Stimulated activated memory B cell treated with anti-CD40 and anti-IgM and Interleukin-4, amounts not matched to agents 10 μg/mL and 1 μg/mL and 100 μg/mL, for 72 hours (primary cell): ENCODE measurements at places on chromosomes 6 and 20.

GRCh38 chr20:26167499-26167898 lies 470.8 kb upstream of the ZNF337 start:
- no peak for ATAC-seq

GRCh38 chr20:49478754-49479689 lies 3.4 kb downstream of the KCNB1 start:
- ATAC-seq, result no peak

GRCh38 chr6:6217855-6218758 lies 102.4 kb downstream of the F13A1 start:
- peak; percentile 31 for ATAC-seq

DNA sequence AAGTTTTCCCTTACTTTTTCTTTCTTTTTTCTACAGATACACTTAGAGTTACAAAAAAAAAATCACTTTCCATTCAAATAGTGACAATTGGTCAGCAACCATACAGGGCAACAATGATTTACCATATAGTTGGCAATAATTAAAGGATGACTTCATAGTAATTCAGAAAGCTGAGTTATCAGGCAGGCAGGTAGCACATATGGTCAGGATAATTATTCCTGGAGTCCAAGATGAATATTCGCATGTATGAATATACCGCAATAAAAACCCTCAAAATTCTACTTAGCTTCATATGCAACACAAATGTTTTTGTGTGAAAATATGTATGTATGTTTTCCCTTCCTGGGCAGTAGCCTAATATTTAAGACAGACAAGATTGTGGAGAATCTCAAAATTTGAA lies 34.5 kb downstream of the COL19A1 start:
- no peak for ATAC-seq

DNA sequence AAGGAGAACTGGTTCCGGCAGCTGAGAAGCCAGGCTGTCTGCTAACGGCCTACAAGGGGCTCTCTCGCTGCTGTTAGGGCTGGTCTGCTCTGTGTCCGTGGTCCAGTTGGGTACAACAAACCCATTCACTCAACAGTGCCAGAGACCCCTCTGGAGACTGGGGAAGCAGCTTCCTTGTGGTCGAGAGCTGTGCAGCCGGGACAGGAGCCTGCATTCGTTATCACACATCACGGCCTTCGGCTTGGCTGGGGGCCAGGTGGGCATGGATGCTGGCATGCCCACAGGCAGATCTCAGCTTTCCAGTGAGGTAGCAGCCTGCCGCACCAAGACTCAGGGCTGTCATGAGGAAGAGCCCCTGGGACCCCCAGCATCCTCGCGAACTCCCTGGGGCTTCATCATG lies 124.7 kb downstream of the PREX1 start:
- ATAC-seq, result no peak

- ATAC-seq, result no peak
These were observed 114.8 kb downstream of the RPS12 start for GRCh38 chr6:132929141-132929540.

- no peak for ATAC-seq
These were observed 32.4 kb upstream of the TCP11 start for GRCh38 chr6:35173427-35174087.

DNA sequence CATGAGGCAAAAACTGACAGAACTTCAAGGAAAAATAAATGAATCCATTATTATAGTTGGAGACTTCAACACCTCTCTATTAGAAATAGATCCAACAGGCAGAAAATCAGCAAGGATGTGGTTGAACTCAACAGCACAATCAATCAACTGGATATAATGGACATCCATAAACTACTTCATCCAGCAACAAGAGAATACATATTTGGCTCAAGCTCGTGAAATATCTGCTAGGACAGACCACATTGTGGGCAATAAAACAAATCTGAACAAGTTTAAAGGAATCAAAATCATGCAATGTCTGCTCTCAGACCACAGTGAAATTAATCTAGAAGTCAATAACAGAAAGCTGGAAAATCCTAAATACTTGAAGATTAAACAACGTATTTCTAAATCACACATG lies 362.6 kb downstream of the CD109 start:
- ATAC-seq, result no peak

DNA sequence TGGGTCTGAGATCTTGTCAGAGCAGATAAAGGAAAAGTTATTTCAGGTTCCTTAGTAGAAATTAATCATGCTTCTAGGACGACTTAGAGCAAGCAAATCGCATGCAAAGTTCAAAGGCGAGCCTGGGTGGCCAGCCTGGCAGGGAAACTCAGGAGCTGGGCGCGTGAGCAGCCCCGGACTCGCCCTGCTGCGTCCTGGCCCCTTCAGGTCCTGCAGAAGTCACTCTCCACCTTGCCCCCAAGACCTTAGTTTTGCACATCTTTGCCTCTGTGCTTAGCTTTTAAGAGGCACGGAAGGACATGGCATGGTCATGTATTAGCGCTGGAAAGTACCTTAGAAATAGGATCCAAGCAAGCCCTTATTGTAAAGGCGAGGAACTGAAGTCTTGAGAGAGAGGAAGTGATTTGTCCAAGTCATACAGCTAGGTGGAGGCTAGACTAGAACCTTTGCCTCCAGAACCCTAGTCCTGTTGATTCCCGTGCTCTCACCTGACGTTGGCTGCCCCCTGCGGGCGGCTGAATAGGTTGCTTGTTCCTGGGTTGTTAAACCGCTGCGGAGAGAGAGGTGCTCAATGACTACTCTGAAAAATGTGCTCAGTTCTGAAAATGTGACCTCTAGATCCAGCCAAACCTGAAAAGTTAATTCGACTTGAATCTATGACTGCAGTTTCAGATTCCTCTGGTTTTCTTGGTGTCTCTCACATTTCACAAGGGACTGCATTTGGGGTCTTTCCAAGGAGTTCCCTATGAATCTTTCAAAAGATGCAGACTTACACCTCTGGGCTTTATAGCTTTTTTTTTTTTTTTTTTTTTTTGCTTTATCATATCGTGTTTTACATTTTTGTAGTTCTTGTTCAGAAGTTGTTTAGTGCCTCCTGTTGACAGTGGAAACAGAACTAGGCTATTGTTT lies 2.7 kb downstream of the MYB start:
- ATAC-seq, result peak; percentile 49

DNA sequence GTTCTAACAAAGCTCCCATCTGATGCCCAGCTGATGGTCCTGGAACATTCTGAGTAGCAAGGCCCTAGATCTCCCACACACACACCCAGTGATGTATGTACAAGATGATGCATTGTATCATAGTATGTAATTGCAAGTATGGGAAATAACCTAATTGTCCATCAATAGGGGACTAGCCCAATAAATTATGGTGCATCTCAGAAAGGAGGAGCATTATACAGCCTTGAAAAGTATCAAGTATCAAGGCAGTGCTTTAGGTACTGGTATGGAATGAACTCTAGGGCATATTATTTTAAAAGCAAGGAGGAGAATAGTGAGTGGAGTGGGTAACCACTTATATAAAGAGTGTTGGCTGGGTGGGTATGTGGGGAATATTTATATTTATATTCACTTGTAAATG lies 24.8 kb upstream of the PREX1 start:
- ATAC-seq, result no peak

GRCh38 chr20:11591965-11592364 lies 325.7 kb upstream of the BTBD3 start:
- ATAC-seq, result no peak

DNA sequence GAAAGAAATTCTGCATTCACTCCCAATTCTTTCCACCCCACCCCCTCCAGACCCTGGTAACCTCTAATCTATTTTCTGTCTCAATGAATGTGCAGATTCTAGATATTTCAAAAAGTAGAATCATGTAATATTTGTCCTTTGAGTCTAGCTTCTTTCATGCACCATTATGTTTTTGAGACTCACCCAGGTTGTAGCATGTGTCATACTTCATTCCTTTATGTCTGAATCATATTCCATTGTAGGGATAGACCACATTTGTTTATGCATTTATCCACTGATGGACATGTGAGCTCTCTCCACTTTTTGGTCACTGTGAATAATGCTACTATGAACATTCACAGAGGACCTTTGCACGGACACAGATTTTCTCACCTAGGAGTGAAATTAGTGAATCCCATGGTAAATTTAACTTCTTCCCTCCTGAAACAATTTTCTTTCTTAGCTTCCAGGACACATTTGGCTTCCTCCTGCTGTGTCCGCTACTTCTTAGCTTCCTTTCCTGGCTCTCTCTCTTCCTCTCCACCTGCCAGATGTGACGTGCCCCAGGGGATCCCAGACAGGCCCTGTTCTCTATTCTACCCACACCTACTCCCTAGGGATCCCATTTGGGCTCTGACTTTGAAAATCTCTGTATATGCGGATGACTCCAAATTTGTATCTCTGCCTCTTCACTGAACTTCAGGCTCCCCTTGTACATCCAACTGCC lies 24.1 kb upstream of the ARFGEF2 start:
- peak; percentile 93 for ATAC-seq

DNA sequence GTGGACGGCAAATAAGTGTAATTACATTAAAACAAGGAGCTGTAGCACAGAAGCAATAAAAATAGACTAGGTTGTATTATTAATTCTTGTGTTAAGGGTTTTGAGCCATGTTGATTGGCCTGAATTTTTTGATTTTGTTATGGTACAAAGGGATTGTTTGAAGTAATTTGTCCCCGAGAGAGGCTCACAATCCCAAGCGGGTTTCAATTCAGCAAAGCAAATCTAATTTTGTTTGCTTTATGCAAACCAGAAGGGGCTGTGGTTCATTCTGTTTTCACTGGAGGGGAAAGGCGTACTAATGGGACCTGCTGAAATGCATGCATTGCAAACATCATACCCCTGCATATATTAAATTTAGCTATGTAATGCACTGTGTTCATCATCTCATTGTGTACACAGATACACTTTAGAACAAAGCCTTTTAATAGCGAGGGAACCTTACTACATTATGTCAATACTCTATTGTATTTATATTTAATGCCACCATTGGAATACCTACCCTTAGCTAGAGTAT lies 379.5 kb upstream of the POU3F2 start:
- ATAC-seq, result no peak

DNA sequence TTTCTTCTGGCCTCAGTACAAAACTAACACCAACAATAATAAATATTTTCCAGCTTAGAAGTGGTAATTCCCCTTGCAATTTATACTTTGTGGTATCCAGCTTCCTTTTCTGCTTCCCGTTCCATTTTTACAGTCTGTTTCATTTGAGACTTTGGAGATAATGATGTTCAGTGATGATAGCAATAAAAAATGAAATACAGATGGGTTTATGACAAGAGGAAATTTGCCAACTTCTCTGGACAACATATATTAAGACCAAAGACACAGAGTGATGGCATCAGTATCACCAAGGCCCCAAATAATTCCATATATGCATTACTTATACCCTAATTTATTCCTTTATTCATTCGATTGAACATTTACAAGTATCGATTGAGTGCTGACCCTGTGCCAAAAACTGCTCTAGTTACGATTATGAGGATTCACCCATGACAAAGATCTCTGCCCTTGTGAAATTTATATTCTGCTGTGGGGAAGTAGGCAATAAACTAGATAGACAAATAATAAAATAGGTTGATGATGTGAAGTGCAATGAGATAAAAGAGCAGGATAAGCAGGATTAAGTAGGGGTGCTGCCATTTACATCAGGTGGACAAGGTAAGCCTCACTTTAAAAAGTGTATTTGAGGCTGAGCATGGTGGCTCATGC lies 18.1 kb upstream of the TASP1 start:
- no peak for ATAC-seq

- no peak for ATAC-seq
These were observed 263.5 kb upstream of the TAB2 start for GRCh38 chr6:149053848-149054558.

GRCh38 chr20:17083738-17084137 lies 143.1 kb upstream of the PCSK2 start:
- no peak for ATAC-seq

GRCh38 chr6:123168892-123169773 lies 173.1 kb downstream of the CLVS2 start:
- no peak for ATAC-seq
